Putamen (tissue), 1 donor: ENCODE measurements at places on chromosomes 7 and 10.

DNA sequence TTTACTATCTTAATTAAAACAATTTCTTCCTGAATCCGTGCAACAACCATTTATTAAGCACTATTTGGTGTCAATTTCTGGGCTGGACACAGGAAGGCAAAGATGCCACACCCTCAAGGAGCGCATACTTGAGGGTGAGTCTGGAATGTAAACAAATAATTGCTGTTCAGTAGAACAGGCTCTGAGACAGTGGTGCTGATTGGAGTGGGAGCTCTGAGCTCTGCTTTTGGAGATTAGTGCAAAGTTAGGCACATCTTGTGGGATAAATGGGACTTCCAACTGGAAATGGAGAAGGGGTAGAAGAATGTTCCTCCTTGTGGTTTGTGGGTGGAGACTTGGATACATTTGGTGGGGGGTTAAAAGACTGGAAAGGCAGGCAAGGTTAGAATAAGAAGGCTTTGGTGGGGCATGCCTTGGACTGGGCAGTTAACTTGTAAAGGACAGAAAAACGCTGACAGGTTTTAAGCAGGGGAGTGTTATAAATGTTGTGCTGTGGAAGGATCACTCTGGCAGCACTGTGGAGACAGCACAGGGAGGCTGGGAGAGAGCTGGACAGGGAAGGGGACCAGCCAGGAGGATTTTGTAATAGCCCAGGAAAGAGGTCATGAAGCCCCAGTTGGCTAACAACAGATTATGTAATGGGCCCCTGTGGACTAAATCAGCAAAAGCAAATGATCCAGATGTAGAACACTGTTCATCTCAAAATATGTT, 80.7 kb downstream of the ZNF365 start:
- DNase-seq: no peak

- no peak for DNase-seq
Observed at GRCh38 chr10:33101392-33101787, 143.4 kb upstream of the ITGB1 start.

DNA sequence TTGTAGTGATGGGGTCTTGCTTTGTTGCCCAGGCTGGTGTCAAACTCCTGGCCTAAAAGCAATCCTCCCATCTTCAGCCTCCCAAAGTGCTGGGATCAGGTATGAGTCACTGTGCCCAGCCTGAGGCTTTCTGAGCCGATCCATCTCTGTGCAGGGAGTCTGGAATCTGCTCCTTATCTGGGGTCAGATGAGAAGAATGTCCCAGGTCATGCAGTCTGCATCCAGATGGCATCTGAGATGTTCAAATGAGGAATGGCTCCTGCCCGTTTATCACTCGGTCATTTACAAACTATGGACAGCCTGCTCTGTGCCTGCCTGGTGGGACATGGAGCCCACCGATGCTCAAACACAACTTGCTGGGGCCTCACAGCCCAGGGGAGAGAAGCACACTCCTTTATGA, 11.1 kb upstream of the SLC18A3 start:
- DNase-seq: no peak

DNA sequence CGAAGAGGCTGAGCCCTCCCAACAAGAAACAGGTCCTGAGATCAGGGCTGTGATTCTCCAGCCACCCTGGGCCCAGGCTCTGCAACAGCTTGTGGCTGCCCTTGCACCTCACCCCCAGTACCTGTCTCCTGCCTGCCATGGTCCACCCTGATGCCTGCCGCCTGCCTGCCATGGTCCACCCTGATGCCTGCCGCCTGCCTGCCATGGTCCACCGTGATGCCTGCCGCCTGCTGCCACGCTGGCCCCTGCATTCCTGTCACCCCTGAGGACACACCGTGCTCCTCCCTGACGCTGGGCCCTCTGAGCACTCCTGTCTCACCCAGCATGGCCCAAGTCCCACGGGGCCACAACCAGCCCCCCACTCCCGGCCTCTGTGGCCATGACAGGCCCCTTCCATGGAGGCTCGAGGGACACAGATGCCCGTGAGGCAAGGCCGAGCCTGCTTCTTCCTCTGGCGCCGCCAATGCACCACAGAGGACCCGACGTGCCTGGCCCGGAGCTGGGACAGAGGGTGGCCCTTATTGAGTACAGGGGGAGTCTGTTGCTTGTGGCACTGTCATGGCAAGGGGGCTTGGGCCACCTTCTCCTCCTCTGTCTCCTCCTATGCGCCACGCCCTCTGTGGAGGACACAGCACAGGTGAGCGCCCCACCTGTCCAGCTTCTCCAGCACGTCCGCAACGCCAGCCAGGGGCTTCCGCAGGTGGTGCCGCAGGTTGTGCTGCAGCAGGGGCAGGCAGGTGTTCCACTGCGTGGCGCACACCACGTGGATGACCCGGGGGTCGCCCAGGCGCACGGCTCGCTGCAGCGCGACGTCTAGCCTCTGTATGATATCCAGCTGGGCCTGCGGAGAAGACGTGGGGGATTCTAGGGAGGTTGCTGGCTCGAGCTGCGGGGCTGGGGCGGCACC, 18.1 kb downstream of the CFAP46 start:
- no peak for DNase-seq

DNA sequence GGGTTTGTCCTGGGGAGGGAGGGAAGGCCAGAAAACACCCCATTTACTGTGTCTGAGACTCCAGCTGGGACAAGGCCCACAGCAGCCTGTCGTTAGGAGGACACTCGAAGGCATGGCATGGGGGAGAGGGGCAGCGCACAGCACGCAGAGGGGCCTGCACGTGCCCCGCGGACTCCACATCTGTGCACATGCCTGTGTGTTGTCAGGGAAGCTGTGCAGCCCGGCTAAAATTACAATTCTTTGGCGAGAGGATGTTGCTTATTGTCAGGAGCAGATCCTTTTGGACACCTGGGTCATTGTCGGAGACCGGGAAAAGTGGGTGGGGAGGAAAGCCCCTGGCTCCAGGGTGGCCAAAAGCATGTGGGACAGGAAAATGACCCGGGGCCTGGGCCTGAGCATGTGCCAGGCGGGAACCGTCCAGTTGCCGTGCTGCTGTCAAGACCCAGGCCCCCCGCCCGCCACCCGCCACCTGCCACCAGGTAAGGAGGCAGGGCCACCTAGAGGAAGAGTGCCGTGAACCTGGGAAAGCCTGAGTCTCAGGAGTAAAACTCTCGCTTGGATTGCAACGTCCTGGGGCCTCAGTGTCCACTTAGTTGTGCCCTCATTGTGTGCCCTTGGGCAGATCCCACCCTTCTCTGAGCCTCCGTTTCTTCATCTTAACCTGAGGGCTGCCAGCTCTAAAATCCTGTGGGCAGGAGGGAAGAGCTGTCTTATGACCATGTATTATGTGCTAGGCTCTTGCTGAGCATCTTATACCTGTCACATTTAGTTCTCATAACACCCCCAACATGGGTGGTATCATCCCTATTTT, 7.2 kb downstream of the VSIR start:
- no peak for DNase-seq
